ENCODE measurements at places on chromosomes 7 and 10.

DNA sequence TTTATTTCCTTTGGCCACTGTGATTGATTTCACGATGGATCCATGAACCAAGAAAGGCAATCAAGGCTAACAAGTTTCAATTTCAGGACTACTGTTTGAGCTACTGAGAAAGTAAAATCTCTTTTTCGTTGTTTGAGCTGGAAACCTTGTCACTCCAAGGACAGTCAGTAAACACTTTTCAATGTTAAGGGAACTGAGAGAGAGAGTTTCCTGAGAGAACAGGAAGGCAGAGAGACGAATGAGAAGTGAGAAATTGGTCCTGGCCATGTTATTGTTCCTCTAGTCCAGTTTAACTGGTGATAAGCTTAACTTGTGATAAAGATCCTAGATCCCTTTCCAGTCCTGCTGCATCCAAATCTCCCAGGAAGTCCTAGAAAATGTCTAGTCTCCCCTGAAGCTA is 909 bp upstream of the AKR1D1 start:
- DNase-seq: peak; percentile 4

- no peak for DNase-seq
These were observed 110.7 kb downstream of the CYTH3 start for GRCh38 chr7:6161463-6162330.

DNA sequence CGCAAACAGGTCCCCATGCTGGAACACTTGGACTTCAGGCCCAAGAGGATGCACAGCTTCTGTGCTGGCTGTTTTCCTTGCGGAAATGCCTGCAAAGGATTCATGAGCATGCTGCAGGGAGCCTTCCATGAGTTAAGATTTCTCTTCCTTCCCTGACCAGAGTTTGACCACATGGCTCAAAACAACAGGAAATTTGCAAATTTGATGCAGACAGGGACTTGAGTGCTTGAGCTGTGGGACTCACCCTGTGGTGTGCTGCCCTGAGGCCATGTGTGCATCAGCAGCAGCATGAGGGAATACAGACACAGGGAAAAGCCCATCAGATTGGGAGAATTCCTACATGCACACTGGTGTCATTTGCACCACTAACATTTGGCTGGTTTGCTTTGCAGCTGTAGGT is 195.4 kb downstream of the CDC14C start:
- no peak for DNase-seq

- DNase-seq: no peak
These were observed 89.7 kb downstream of the AMPH start for GRCh38 chr7:38541440-38541839.

DNA sequence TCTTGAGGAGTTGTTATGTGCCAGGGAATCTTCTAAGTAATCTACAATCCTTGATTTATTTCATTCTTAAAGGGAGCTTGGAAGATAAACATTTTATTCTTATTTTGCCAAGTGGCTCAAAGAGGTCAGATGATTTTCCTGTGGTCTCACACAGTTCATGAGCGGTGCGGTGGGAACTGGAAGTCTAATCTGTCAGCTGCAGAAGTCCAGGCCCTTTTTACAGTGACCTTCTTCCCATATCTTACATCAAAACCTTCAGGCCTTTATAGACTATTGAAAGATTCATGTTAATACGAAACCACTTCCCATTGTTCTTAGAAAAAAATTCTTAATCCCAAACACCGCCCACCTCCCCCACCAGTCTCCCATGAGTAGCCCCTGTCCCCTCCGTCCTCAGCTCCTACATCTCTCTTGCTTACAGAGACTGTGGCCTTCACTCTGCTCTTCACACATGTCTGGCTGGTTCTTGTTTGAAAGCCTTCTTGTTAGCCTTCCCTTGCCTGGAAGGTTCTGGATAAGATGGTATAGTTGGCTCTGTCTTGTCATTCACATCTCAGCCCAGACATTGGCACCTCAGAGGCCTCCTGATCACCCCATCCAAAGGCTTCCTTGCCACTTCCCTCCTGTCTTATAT is 61.5 kb downstream of the ITGA8 start:
- DNase-seq: no peak

GRCh38 chr7:124201768-124202349 is 169.0 kb upstream of the TMEM229A start:
- no peak for DNase-seq

- DNase-seq: no peak
These were observed 324.1 kb upstream of the LRRN3 start for GRCh38 chr7:110766864-110767263.

GRCh38 chr10:126233182-126234148 is 154.8 kb downstream of the ADAM12 start:
- DNase-seq: no peak

DNA sequence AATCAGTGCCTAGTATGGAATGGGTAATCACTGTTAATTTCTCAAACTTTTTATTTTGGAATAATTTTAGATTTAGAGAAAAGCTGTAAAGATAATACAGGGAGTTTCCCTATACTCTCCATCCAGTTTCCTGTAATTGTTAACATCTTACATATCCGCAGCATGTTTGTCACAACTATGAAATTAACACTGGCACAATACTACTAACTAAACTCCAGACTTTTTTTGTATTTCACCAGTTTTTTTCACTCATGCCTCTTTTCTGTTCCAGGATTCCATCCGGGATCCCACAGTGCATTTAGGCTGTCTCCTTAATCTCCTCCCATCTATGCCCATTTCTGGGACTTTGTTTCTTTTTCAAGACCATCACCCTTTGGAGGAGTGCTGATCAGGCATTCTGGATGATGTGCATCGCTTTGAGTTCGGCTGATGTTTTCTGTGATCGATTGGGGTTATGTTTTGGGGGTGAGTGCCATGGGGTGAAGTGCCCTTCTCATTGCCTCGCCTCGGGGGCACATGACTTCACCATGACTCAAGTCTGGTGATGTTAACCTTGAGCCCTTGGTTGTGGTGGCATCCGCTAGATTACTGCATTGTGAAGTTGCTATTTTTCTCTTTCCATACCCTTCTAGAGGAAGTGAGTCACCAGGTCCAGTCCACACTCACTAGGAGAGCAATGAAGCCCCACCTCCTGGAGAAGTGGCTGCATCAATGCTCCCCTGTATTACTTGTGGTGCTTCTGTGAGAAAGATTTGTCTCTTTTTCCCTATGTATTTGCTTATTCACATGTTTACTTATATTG is 43.9 kb upstream of the GRB10 start:
- DNase-seq: peak; percentile 73

DNA sequence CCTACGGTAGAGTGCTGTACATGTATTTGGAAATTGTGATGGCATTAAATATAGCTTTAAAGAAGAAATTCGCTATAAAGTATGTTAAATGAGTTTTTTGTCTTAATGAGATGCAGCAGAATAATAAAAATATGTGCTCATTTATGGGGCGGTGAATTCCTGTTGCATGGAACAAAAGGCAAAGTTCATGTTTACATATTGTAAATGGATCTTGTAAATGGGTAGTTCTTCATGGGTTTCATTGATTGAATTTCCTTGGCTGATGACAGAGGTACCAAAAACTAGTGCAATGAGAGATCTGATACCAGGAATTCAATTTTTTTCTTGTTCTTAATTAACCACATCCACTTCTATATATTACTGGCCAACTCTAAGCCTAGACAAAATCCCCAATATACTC is 284.2 kb downstream of the SUGCT start:
- no peak for DNase-seq

DNA sequence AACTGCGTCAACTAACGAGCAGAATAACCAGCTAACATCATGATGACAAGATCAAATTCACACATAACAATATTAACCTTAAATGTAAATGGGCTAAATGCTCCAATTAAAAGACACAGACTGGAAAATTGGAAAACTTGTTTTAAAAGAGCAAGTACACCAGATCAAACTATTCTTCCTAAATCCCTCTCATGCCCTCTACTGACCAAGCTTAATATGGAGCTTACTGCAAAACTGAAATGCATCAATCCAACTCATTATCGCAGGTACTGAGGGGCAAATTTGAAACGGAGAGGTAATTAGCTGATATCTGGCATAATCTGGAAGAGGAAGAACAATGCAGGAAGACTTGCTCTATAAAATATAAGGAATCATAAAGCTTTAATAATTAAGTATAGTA is 1223.8 kb downstream of the NXPH1 start:
- DNase-seq: no peak

DNA sequence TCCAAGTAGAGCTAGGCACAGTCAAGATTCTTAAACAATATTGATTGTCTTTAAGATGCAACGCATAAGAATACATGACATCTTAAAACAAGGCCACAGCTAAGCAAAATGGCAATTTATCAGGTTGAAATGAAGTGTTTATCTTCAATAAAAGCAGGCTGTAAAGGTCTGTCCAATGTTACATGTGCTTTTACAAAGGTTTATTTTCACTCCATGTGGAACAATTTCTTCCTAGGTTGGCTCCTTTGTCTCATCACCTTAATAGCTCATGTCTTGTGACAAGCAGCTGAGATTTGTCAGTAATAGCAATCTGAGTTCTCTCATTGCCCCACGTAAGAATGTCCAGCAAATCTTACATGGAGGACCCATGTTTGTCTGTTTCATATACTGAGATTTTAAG is 437.6 kb downstream of the GPAM start:
- DNase-seq: no peak

GRCh38 chr10:109358325-109358724 is 565.0 kb downstream of the XPNPEP1 start:
- DNase-seq: no peak

DNA sequence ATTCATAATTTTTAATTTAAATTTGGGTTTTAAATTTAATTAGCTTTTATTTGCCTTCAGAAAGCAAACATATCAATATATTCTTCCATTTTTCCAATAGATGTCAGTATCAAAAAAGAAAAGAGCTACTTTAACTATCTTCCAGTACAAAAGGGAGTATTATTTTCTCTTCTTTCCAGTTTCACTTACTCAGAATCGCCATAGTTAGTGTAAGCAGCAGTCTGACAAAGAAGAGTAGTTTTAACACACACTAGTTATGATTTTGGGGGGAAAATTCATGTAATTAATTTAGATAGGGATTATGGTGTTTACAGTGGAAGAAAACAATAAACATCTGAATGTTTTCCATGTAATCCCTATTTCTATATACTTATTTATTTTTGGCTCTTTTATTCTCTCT is 272.6 kb upstream of the DGKB start:
- no peak for DNase-seq

DNA sequence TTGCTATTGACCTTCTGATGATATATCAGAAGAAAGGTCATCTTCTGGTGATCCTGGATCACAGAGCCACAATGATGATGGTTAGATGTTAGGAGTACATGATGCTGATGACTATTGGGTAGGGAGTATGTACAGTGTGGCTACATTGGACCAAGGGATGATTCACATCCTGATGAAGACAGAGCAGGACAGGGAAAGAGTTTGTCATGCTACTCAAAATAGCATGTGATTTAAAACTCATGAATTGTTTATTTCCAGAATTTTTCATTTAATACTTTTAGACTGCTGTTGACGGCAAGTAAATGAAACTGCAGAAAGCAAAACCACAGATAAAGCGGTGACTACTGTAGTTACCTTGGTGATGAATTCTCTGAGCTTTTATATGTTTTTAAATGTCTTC is 397.3 kb downstream of the PPP1R3A start:
- DNase-seq: peak; percentile 1

DNA sequence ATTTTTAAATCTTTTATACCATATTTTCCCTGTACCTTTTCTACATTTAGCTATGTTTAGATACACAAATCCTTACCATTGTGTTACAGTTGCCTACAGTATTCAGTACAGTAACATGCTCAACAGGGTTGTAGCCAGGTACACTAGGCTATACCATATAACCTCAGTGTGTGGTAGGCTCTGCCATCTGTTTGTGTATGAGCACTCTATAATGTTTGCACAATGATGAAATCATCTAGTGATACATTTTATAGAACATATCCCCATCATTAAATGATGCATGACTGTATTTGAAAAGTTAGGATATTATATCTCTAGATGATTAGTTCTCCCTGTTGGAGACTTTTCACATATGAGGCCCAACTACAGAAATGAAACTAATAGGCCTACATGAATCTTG is 188.6 kb downstream of the STK31 start:
- no peak for DNase-seq

- DNase-seq: no peak
These were observed 275.6 kb upstream of the FOXK1 start for GRCh38 chr7:4406288-4407058.

GRCh38 chr10:70925377-70926225 is 37.2 kb upstream of the PCBD1 start:
- DNase-seq: peak; percentile 67

DNA sequence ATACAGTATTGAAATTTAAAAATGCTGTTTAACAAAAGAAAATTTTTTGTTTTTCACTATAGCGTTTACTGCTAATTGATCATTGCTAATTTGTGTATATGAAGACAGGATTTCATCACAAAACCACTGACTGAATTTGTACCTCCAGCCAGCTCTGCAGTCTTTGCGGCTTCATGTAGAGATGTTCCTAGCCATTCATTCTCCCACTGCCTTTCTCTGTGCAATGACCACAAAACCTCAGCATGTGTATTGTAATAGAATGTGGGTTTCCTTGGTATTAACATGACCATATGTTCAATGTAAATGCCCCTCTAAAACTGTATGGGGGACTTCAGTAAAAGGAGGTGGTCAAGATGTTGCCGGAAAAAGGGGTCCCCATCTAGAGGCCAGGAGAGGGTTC is 81.1 kb upstream of the STEAP1B start:
- DNase-seq: no peak

- no peak for DNase-seq
These were observed 2.1 kb downstream of the CYP3A5 start for GRCh38 chr7:99677648-99678045.

- peak; percentile 68 for DNase-seq
These were observed 14.8 kb upstream of the UPP1 start for GRCh38 chr7:48074204-48074654.

- DNase-seq: no peak
These were observed 55.7 kb upstream of the JCAD start for GRCh38 chr10:30114881-30115625.

DNA sequence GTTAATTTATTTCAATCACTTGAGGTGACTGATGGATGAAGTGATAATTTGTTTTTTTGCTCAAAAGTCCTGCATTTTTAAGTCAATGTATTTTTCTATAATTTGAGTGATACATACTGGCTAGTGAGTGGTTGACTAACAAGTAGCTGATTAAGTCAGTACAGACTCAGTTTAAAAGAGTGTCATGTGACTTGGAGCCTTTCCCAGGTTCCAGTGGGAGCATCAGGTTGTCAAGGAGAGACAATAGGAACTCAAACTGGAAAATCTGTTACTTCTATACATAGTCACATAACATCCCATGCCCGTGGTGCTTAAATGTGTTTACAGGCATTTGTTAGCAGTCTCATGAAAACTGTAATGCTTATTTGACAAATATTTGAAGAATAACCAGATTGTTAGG is 154.7 kb downstream of the ANK3 start:
- DNase-seq: no peak

GRCh38 chr10:78504181-78504580 is 470.5 kb downstream of the RPS24 start:
- DNase-seq: no peak

DNA sequence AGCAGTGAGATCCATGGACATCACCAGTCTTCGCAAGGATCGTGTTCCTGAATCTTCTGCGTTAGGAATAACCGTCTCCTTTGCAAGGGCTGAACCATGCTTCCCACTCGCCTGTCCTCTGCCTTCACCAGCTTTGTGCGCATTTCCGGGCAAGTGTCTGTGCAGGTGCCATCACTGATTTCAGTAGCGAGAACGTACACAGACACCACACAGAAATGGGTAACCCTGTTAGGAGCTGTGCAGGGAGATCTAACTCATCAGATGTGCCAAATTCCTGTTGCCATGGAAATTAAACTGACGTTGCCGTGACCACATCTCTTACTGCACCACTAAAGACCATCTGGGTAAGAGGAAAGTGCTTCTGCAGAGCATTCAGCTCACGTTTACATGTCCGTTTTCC is 146.3 kb downstream of the DIP2C start:
- DNase-seq: no peak

GRCh38 chr10:129622736-129623135 is 155.7 kb downstream of the MGMT start:
- no peak for DNase-seq
